DMS153 (cell line): ENCODE measurements at places on chromosomes 4 and X.

DNA sequence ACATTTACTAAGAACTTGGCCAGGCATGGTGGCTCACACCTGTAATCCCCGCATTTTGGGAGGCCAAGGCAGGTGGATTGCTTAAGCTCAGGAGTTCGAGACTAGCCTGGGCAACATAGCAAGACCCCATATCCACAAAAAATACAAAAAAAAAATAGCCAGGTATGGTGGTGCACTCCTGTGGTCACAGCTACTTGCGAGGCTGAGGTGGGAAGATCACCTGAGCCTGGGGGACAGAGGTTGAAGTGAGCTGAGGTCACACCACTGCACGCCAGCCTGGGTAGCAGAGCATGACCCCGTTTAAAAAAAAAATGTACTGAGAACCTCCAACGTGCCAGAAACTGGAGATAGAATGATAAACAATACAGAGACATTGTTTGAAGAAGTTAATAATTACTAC lies 8.0 kb downstream of the OPRPN start:
- no peak for DNase-seq

GRCh38 chrX:79366873-79367749 lies at the start of gene ITM2A:
TSS of gene ITM2A (minus strand) at chrX:79367334. CDS start at chrX:79367215, 119 bp downstream.
- DNase-seq, result no peak

GRCh38 chr4:8150152-8151090 lies 8.2 kb downstream of the ABLIM2 start:
- DNase-seq, result no peak

DNA sequence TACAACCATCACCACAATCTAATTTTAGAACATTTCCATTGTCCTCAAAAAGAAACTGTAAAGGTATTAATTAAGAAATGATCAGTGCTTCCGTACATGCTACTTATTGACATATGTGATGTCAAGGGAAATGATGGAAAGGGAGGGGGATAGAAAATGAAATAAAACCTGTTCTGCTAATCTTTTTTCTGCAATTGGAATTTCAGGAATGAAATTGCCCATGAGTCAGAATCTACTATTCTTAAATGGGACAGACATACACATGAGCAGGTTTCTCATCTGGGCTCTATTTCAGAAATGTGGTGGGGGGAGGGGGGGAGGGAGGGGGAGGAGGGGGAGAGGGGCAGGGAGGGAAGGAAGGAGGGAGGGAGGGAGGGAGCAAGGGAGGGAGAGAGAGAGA lies 91.0 kb downstream of the SHROOM4 start:
- no peak for DNase-seq

GRCh38 chr4:36333303-36333877 lies 52.0 kb downstream of the DTHD1 start:
- no peak for DNase-seq

- DNase-seq, result no peak
Observed at GRCh38 chr4:186642530-186642929, 81.1 kb downstream of the FAT1 start.

DNA sequence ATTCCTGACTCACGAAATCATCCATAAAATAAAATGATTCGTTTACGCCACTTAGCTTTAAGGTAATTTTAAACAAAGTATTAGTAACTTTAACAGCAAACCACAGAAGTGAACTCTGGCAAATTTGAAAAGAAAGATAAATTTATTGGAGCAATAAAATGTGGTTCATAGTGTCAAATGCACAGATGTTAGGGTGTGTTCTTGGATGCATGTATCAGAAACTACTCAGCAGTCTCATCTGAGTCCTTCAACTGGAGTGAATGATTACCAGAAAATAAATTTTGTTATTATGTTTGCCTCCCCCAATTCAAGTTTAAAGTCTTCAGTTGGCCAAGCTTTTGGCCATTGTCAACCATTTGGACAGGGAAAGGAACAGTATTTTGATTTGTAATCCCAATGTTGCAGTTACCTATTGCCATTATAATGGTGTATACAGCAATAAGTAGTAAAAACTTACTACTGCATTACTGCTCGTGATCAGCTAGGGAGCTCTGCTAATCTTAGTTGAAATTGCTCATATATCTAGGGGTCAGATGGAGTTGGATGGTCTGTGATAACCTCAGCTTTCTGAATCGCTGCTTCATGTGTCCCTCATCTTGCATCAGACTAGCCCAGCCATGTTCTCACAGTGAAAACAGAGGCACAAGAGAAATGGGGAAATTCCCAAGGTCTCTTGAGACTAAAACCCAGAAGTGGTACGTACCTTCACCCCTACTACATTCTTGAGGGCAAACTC lies 254.6 kb upstream of the KCNIP4 start:
- DNase-seq, result no peak

DNA sequence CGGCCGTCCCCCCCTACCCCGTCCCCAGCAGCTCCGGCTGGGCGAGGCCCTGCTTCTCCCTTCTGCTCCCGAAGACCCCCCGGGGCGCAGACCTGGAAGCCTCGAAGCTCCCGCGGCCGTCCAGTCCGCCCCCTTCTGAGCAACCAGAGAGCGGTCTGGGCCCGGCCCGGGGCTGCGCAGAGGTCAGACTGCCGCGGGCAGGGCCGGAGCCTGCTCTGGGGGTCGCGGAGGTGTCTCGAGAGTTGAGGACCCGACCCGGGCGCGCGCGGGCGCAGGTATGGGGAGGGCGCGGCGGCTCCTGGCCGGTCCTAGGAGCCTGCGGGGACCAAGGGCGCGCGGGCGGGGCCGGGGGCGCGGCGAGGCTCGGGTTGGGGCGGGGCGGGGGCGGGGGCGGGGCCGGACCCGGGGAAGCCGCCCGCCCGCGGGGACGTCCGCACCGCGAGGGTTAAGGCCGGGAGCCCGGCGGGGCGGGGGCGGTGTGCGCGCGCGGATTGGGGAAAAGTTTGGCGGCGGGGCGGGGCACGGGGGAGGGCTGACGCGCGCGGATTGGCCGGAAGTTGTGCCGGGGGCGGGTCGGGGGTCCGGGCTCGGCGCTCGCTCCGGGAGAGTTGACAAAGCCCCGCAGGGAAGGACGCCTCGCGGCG lies at the start of gene FGFRL1:
FGFRL1 (plus strand) TSS at position 605 of the 644 bp plus-strand sequence. CDS start 860 bp downstream, outside the sequence.
- no peak for DNase-seq

DNA sequence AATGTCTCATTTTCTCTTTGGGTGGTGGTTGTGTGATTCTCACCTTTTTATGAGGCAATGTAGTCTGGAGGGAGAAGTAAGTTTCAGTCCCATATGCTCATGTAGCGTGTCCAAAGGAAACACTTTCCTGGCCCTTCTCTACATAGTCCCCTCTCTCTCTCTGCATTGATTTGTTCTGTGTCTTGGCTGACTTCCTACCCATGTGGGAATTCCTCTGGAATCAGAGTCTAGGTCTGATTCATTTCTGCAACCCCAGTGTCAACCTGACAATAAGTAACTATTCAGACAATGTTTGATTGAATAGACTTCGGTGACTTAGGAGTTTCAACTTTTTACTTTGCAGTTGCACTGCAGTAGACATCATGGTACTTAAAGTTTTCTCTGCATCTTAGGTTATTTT lies 2.7 kb upstream of the ALAS2 start:
- no peak for DNase-seq

GRCh38 chr4:22688236-22688635 lies 4.5 kb upstream of the GBA3 start:
- no peak for DNase-seq

GRCh38 chrX:139932073-139932900 lies 566 bp downstream of the ATP11C start:
- no peak for DNase-seq

GRCh38 chrX:12779534-12779933 lies 11.7 kb upstream of the PRPS2 start:
- no peak for DNase-seq

DNA sequence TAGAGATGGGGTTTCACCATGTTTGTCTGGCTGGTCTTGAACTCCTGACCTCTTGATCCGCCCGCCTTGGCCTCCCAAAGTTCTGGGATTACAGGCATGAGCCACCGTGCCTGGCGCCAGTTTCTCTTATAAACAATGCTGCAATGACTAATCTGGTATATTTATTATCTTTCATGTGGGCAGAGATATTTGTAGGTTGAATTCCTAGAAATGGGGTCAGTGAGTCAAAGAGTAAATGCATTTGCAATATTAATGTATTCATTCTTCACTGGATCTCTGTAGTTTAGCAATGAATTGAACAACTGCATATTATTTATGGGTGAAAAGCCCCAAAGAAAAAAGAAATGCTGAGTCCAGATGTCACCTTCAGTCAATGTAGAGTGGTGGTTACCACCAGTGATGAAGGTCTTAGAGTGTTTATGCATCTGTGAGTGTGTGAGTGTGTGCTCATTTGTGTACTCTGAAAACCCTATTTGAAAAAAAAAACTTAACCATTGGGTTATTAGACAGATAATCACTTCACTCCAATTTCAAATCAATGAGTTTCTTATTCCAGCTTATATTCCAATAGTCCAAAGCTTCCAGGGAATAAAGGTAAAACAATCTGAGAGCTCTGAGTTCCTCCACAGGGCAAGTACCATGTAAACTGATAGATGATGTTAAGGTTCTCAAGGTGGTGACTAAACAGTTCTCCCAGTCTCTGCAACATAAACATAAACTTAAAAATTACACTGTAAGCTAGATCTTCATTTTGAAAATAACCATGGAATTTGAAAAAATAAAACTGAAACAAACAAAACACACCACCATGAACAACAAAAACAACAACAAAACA lies 22.6 kb upstream of the CD38 start:
- DNase-seq, result no peak

- no peak for DNase-seq
Observed at GRCh38 chr4:101953949-101954348, 163.4 kb downstream of the BANK1 start.

GRCh38 chrX:63466690-63467089 lies 115.6 kb upstream of the SPIN4 start:
- DNase-seq, result no peak
